ENCODE measurements at places on chromosomes 3 and 15.

GRCh38 chr15:97977734-97978133 is 17.2 kb downstream of the ARRDC4 start:
- no peak for DNase-seq

- peak; percentile 38 for DNase-seq
Observed at GRCh38 chr3:171704002-171704401, 106.3 kb downstream of the PLD1 start.

GRCh38 chr3:112508860-112509259 is 9.6 kb upstream of the BTLA start:
- no peak for DNase-seq

DNA sequence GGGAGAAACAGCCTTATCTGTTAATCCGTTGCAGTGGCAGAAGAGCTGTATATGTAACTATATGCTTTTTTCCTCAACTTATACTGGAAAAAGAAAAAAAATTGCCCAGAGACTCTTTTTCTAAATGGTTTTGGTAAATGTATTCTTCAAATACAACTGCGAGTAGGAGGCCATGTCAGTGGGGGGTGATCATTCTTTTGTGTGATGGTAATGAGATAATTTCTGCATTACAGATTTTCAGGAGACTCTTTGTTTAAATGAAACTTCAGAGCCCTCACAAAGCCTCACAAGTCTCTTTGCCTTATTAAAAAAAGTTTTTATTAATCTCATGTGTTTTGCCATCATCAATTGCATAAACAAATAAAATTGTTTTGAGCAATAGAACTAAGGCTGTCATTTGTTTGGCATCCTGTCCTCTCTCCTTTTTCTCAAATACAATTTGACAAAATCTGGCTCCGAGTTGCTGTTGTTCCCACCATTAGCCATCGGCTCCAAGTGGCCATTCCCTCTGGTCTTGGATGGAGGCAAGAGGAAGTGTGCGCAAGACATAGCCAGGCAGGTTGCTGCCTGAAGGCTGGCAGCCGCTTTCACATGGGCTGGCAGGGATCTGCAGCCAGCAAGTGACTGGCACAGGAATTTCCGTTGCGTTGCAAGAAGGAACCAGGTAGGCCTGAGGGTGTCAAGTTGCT is 116.7 kb downstream of the FNDC3B start:
- DNase-seq: no peak

DNA sequence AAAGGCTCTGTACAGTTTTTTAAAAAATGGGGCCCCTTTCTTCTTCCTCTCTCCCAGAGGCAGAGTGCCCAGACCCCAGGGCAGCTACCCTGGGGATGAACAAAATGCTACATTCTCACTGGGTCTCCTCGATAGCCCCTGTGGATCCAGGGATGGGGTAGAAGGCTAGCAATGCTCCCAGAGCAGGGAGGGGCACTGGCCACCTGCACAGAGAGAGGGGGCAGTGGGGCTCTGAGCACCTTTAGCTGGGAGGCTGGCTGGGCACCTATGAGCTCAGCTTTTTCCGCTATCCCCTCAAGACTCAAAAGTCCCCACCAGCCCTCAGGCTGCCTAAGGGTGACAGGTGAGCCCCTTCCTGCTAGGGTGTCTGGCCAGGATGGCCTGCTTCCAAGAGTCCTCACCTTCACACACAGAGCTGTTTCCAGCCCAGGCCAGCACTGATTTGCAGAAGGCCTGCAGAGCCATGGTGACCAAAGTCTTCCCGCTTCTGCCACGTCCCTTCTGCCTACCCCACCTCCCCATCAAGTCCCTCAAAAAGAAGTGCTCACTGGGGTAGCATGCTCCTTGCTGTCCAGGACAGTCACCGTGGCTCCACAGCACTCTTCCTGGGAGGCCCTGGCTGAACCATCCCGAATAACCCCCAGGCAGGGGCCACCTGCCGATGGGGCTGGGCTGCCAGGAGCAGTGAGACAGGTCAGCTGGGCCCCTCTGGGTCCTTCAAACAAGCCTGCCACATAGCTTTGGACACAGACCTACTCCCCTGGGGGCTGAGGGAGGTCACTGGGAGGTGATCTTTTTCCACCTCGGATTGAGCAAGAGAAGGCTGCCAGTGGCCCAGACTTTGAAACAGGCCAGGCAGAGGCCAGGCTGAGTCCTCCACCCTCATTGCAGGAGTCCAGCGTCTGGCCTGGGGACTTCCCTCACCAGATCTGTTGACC is 20.4 kb downstream of the BMF start:
- DNase-seq: no peak

GRCh38 chr15:43516801-43517353 is 531 bp upstream of the MAP1A start:
- DNase-seq: peak; percentile 58

GRCh38 chr3:196793246-196793645 is 53.6 kb downstream of the PAK2 start:
- no peak for DNase-seq

- no peak for DNase-seq
Observed at GRCh38 chr3:29731050-29731449, 450.2 kb downstream of the RBMS3 start.

DNA sequence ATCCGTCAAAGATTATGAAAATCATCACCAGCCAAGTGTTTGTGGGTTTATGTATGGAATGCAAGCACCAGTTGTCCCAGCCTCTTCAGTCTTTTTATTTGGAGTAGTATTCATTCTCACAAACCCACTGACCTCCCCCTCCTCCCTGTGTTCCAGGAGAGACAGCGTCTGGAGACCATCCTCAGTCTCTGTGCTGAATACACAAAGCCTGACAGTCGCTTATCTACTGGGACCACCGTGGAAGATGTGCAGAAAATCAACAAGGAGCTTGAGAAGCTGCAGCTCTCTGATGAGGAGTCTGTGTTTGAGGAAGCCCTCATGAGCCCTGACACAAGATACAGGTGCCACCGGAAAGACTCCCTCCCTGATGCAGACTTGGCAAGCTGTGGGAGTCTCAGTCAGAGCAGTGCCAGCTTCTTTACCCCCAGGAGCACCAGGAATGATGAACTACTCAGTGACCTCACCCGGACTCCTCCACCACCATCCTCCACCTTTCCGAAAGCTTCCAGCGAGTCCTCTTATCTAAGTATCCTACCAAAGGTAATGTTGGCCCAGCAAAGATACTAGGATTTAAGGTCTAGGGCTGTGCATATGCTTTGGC is 54.2 kb downstream of the PHLDB2 start:
- DNase-seq: no peak
